NCI-H1092 treated with DMSO at 0.1 percent for 48 hours (cell line): ENCODE measurements at places on chromosomes 12 and 14.

DNA sequence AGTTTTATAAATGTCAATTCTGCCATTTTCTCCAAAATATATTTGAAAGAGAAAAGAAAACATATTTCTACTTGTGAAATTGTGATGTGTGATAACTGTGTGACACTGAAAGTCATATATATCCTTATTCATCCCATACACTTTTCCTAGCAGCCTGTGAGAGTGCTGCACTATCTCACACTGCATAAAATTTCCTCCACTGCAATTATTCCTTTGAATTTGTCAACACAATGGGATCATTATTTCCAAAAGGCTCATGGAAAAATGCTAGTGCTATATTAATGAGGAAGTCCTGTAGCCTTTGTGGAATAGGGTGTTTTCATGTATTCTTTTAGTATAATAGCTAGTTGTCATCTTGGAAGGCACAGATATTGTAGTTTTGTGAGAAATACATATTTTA is 504.1 kb downstream of the RPL10L start:
- no peak for DNase-seq

DNA sequence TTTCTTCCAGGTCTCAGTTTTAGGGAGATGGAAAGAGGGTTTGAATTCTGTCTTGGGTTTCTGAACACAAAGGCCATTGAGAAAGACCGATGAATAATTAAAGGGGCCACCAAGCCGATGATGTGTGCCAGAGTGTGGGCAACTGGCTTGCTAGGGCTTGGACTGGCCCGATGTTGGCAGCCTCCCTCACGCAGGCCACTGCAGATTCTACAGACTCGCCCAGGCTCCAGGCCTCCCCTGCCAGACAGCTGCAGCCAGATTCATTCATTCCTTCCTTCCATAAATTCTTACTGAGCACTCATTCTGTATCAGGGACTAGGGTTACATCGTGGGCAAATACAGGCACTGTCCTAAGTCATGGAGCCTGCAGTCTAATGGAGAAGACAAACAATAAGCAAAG is 34.9 kb downstream of the ACTN1 start:
- DNase-seq, result no peak

DNA sequence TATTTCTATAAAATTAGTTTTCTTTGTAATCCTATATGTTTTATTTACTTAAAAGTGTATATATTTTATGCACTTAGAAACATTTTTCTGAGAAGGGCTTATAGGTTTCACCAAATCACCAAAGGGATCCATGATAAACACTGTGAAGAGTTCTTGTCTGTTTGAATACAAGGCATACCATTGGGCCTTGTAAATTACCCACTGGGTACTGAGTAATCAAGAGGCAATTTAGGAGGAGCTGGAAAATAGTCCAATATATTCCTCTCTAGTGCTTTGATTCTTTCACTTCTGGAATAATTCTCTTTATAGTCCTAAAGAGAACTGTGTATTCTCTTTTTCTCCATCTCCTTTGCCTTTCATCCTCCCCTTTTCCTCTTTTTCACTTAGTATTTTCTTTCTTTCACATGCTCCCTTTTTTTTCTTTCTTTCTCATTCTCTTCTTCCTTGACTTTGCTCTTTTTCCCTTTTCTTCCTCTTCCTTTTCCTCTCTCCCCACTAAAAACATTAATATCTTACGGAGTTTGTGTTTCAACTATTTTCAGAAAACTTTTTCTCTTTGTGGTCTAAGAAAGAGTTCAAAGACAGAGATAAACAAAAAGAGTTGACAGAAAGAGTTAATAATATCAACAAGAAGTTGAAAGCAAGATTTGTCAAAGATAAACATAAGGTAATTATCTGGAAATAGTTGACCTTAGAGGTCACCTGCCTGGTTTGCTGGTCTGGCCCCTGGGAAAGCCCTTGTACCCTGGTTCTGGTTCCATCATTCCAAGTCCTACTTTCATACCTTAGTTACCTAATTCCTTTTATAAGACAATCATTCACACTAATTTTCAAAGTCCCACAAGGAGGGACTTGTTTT is 435.3 kb downstream of the RAD51B start:
- DNase-seq, result no peak

- DNase-seq, result no peak
Observed at GRCh38 chr12:110920324-110920910, at the start of gene MYL2. TSS of gene MYL2 (minus strand) at chr12:110920579. CDS start at chr12:110920529, 50 bp downstream.

DNA sequence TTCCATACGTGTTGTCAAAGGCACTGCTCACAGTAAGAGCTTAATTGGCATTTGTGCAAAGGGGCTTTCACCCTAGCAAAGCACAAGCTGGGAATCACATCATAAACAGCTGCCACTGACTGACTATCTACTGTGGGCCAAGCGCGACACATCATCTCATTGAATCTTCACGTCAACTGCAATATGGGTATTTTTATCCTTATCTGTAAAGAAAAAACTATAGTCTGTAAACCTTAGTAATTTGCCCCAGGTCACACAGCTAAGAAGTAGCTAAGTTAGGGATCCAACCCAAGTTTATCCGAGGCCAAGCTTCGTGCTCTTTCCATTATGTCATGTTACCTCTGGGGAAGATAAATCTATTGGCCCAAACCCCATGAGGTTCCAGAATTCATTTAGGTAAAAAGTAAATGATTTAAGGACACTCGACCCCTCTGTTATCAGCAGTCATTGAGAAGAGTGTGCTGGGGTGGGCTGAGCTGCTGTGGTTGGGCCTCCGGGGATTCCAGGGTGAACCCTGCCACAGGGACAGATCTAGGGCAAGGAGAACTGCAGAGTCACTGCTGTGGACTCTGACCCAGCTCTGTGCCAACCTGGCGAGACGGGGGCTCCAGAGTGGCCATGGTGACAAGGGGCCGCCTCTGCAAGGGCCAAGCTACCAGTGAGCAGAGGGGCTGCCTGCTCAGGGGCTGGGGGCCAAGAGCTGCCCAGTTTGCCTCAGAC is 27.6 kb downstream of the NCKAP5L start:
- no peak for DNase-seq

DNA sequence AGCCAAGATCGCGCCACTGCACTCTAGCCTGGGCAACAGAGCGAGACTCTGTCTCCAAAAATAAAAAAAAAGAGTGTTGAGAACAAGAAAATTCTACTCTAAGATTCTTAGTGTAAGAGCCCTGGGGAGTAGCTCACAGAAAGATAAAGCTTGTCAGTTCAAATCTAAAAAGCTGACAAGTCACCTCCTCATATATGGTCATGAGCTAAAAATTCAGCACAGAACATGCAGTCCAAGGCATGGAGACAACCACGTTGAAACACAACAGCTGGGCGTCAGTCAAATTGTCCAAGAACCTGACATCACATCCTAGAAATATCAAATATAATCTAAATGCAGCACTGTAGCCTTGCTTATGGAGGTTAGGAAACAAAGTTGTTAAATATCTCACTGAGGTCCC is 47.8 kb downstream of the CLIP1 start:
- DNase-seq, result no peak

DNA sequence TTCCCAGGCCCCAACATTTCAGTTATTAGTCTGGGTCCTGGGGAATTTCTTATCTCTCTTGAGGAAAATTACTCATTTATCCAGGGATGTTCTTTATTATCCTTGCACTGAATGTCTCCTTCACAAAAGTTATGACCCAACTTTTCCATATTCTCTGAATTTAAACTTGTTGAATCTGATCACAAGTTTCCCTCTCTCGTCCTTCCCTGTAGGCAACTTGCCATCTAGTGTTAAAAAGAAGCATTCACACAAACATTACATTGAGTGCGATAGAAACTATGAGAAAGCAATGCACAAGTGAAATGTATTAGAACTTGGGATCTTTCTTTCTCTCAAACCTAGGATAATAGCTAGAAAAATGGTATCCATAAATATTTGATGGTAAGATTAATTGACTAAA is 608.4 kb downstream of the FSCB start:
- DNase-seq, result no peak

- no peak for DNase-seq
Observed at GRCh38 chr12:105580821-105581352, 250.4 kb downstream of the C12orf75 start.

- DNase-seq, result peak; percentile 43
Observed at GRCh38 chr12:52020539-52021336, 14.0 kb downstream of the TAMALIN start.

DNA sequence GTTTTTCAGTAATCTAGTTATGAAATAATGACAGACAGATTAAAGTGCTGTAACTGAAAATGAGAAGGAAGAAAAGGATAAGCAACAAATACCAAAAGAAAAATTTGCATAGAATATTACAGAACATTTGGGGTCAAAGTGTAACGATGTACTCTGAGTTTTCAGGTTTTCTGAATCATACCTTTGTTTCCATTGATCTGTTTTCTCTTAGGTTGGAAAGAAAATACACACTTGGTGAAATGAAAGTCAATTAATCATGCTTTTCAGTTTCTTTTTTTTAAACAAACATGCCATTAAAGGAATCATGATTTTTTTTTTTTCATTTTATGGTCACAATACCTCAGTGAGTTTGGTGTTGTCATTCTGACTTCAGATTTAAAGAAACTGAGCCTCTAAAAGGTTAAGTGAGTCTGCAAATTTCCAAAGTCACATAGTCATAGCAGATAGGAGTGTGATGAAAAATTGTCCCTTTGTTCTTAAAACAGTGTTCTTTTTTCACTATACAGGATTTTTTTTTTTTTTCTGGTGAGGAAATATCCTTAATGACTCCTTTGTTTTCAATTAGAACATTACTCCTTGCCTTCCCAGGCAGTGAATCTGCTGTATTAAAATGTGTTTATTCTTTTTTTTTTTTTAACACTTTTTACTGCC is 35.9 kb upstream of the PZP start:
- DNase-seq, result no peak

- DNase-seq, result no peak
Observed at GRCh38 chr14:41957459-41957858, 350.8 kb downstream of the LRFN5 start.

GRCh38 chr12:40106202-40106533 is 287 bp upstream of the SLC2A13 start:
- DNase-seq, result no peak

- no peak for DNase-seq
Observed at GRCh38 chr14:66288511-66288910, 197.7 kb upstream of the CCDC196 start.

DNA sequence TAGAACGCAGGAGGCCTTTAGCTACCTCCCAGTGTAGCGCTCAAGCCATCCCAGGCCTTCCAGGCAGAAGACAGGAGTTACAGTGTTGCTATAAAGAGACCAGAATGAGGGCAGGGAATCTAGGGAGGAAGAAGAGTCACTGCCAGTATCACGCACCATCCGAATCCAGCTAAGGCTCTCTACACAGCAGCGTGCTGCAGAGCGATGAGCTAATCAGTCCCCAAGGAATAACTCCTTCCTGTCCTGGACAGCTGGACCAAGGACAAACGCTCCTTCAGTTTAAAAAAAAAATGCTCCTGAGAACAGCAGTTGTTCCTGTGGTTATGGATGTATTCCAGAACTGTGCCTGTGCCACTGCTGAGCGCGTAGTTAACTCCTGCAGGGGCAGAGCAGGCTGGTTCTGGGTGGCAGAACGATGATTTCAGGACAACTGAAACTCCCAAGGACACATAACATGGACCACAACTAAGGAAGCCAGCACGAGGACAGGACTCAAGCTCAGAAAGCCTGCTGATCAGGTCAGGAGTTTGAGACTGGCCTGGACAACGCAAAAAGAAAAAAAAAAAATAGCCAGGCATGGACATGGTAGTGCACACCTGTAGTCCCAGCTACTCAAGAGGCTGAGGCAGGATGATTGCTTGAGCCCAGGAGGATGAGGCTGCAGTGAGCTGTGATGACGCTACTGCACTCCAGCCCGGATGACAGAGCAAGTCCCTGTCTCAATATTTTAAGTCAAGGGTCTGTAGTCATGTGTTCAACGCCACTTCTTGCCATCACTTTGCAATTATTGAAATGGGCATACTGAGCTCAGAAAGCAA is 2.6 kb downstream of the IFFO1 start:
- no peak for DNase-seq

- DNase-seq, result no peak
Observed at GRCh38 chr12:77760271-77761025, 70.2 kb upstream of the NAV3 start.

GRCh38 chr14:59913187-59913586 is 6.8 kb upstream of the LRRC9 start:
- DNase-seq, result no peak

DNA sequence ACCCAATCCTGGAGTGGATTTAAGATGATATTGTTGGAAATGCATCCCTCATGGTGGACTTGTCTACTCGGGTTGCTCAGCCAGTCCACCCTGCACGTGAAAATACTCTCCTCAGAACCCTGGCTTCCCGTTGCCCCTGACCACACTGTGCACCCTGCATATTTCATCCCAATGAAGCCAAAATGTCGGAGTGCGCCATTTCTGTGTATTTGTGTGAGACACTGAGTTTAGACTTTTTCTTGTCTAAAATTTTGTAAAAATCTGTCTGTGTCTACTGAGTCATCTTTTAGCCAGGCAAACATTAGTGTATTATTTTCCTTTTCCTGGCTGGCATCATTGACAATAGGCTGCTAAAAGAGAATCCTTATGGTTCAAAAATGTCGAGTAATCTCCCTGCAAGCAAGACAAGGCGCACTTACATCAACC is 485 bp upstream of the PNMA1 start:
- DNase-seq, result peak; percentile 84

- DNase-seq, result no peak
Observed at GRCh38 chr12:58710901-58711300, 209.4 kb downstream of the LRIG3 start.

GRCh38 chr14:102158797-102159196 is 19.1 kb downstream of the WDR20 start:
- DNase-seq, result no peak

DNA sequence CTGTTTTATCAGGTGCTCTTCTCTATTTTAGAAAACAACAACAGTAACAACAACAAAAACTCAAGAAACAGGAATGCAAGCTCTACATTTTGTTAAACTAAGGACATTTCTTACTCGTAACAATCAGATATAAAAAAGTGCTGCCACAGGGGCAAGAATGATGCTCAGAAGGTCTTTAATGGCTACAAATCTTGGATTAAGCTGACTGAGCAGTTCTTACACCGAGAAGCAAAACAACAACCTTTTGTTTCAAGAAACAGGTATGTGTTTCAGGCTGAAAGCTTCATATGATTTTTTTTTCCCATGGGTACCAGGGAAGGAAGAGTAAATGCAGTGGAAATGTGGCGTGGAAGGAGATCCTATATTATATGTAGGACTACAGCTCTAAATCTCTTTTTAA is 786.8 kb upstream of the FBXO33 start:
- DNase-seq, result no peak

DNA sequence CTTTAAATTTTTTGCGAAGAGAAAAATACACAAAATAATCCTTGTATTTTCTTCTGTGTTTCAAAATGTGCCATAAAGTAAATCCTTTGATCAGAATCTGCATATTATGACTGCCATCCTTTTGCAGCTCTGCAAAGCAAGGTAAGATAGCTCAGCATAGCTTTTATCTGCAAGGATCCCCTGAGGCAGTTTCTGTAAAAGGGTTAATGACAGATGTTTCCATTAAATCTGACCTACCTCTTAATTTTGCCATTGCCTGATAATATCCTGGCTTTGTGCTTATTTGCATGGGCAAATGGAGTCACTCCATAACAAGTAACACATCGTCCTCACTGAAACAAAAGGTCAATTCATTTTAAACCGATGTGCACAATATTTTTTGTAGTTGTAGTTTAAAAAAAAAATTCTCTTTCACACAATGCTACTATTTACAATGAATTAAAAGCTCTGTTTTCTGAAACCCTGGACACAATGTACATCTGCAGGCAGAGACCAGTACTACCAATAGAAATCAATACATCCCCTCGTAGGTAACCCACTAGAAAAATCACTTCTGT is 108.5 kb upstream of the SOX5 start:
- DNase-seq, result no peak
